ENCODE measurements at places on chromosomes 2 and 18. TPM values are rescaled to one million over a fixed set of nuclear protein-coding genes. Genes with fewer than 3 reads are reported as not detected.

Gene MFSD2B
- total RNA-seq = not detected

Gene CERS6
- 97.7 TPM for total RNA-seq

Gene NDUFB3
- total RNA-seq = 58.6 TPM

Gene KCNE4
- 0.35 TPM for total RNA-seq

Gene ASB18
- total RNA-seq = not detected

Gene RAPH1
- 45.6 TPM for total RNA-seq

Gene SETBP1
- total RNA-seq = 3.3 TPM

Gene FAM124B
- 1.0 TPM for total RNA-seq

Gene FBXO41
- total RNA-seq = 12.4 TPM

Gene TMEM182
- 1.8 TPM for total RNA-seq

Gene PPIL3
- total RNA-seq = 22.3 TPM

Gene NEU4
- total RNA-seq = 73.3 TPM

Gene C18orf32
- total RNA-seq = 21.4 TPM

Gene ASXL3
- total RNA-seq = 10.9 TPM

Gene VWC2L
- total RNA-seq = not detected

Gene POLR1A
- total RNA-seq = 13.8 TPM

Gene ANKZF1
- total RNA-seq = 79.9 TPM

Gene TIGD1
- total RNA-seq = 8.6 TPM

Gene CYTIP
- total RNA-seq = 21.7 TPM
